Uterus (tissue), 4 donors: ENCODE measurements at places on chromosomes 3 and 15. TPM values are rescaled to one million over a fixed set of nuclear protein-coding genes. Genes with fewer than 3 reads are reported as not detected.

GRCh38 chr3:89795506-89795905, 688.1 kb downstream of the EPHA3 start:
- no peak for DNase-seq

DNA sequence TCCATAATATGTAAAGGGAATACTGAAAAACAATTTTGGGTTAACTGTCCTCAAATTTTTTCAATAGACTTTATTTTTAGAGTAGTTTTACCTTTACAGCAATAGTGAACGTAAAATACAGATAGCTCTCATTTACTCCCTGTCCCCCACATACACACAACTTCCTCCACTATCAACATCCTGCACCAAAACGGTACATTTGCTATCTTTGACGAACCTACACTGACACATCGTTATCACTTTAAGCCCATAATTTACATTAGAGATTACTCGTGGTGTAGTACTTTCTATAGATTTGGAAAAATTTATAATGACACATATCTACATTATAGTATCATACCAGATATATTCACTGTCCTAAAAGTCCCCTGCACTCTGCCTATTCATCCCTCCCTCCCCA, 16.9 kb upstream of the P2RY1 start:
- no peak for DNase-seq

The NR2C2 gene
- 78.3 TPM for total RNA-seq

GRCh38 chr15:36323615-36324014, 255.8 kb upstream of the CDIN1 start:
- no peak for DNase-seq

GRCh38 chr3:31705736-31706135, 173.0 kb downstream of the STT3B start:
- no peak for DNase-seq

- no peak for DNase-seq
These were observed 177.3 kb upstream of the ARRDC4 start for GRCh38 chr15:97783240-97783639.

The TMEM212 gene
- 1.2 TPM for total RNA-seq

DNA sequence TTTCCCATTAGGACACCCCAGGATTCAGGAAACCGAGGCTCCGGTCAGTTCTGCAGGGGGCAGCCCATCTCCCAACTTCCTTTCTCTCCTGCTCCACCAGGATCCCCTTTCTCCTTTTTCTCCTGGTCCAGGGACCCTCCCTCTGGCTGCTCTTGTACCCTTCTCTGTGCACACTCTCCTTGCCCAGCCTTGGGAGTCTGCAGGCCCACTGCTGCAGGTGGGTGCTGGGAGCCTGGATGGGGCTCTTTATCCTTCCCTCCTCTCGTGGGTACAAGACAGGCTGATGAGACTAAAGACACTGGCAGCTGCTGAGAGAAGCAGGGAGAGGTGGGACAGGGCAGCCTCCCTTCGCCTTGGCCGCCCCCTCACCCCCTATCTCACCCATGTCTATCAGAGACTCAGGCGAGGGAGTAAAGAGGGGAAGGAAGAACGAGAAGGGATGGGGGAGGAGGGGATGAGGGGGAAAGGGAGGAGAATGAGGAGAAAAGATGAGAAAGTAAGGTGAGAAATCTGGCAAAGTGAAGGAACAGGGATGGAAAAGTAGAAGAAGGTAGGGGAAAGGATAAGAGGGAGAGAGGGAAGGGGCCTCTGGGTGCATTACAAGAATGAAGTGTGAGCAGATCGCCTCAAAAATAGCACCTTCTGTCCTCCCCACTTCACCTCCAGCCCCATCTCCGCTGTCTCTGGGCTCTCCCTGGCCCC, 45.2 kb downstream of the ITGA11 start:
- DNase-seq: peak; percentile 10

DNA sequence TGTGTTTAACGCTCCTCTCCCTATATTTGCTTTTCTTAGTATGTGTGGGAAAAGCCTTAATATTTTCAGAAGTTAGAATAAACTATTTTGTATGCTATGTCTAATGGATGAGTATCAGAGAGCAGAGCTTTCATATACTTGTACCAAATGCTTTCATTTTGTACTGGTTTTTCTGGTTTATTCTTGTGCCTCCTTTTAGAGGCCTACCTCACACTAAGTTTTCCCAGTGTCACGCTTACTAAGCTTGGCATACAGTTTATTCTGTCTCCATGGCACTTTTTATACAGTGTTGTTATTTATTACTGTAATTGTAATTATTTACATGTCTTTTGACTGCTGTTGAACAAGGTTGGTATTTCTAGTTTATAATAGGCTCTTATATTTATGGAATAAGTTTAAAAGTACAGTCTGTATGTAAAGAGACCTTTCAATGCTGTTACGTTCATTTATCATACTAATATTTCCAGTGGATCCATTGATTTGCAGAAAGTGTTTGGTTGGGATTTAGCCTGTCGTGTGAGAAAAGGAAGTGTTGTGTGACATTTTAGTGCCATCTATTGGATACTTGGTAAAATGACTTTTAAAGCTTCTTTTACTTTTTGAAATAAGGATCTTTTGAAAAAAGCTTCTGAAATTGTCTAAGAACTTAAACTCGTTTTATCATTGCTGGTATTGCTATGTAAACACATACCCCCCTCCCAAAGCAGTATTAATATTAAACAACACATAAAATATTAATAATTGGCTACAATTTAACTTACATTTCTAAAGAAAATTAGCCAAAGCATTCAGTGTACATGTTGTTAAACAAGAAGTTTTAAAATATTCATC, 5.2 kb upstream of the EBLN2 start:
- no peak for DNase-seq

The PSTPIP1 gene
- total RNA-seq: not detected

The CASR gene
- total RNA-seq: not detected

DNA sequence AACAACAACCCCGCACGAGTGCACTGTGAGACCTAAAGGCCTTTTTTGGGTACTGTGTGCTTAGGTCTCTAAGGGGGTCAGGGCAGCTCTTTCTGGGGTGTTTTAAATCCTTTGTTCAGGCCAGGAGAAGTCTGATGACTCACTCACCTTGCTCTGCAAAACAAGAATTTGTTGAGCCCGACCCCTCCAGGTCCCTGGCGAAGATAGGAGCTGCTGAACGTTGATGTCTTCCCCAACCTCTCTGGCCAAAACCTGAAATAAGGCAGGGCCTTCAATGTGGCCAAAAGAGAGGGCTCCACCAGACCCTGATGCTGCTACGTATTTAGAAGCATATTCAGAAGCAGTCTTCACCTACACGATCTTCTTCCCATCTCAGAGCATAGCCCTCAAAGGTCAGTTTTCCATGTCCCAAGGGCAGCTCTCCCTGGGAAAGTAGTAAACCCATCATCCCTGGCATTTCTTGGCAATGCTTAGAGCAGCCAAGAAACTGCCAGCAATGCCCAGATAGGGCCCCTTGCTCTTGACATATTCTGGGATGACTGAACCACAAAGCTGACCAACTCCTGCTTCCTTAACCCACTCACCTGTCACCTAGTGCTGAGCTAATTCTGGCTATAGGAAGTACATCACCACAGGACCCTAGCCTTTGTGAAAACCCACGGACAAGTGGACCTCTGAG, 27.1 kb downstream of the CCDC13 start:
- DNase-seq: no peak

DNA sequence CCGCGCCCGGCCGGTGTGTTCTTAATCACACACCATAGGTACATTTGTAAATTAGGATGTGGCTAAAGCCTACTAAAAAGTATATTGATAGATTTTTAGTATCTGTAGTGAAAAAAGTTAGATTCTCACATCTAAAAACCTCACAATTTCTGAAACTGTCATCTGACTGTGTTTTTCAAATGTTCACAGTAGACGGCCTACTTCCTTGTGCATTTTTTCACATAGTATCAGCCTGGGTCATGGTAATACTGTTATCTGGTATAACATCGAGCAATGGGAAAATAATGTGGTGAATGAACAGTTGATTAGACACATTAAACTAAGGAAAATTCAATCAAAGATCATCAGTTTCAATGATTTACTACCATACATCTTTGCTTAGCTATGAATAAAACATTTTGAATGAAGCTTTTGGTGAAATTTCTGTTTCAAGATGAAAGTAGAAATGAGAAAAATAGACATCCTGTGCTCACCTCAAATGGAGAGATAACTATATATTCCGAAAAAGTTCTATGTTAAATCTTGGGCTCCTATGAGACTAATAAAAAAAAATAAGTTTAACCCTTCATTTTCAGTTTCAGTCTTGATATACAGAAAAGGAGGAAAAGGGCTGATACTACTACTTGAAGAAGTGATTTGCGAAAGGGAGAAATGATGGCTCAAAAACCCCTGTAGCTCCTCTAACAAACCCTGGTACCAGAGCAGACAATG, 262.7 kb downstream of the ZBTB20 start:
- DNase-seq: no peak
